Fibroblast of lung (primary cell): ENCODE measurements at places on chromosomes 12 and 14. TPM values are rescaled to one million over a fixed set of nuclear protein-coding genes. Genes with fewer than 3 reads are reported as not detected.

The PRR4 gene
- polyA plus RNA-seq: 0.93 and 1.7 TPM in 2 replicates

The PLXNC1 gene
- 3.8 and 15.1 TPM in 2 replicates for polyA plus RNA-seq

The KSR2 gene
- not detected in 2 replicates for polyA plus RNA-seq

GRCh38 chr14:69262516-69262915 lies 2.6 kb downstream of the GALNT16 start:
- peaks cover 26% of the 10 kb centered on the region for H3K4me1 ChIP-seq
- no peak overlapping the region for H3K4me3 ChIP-seq
- H3K36me3 ChIP-seq: no peaks in the 10 kb centered on the region
- peaks cover 3% of the 10 kb centered on the region for H3K27me3 ChIP-seq

DNA sequence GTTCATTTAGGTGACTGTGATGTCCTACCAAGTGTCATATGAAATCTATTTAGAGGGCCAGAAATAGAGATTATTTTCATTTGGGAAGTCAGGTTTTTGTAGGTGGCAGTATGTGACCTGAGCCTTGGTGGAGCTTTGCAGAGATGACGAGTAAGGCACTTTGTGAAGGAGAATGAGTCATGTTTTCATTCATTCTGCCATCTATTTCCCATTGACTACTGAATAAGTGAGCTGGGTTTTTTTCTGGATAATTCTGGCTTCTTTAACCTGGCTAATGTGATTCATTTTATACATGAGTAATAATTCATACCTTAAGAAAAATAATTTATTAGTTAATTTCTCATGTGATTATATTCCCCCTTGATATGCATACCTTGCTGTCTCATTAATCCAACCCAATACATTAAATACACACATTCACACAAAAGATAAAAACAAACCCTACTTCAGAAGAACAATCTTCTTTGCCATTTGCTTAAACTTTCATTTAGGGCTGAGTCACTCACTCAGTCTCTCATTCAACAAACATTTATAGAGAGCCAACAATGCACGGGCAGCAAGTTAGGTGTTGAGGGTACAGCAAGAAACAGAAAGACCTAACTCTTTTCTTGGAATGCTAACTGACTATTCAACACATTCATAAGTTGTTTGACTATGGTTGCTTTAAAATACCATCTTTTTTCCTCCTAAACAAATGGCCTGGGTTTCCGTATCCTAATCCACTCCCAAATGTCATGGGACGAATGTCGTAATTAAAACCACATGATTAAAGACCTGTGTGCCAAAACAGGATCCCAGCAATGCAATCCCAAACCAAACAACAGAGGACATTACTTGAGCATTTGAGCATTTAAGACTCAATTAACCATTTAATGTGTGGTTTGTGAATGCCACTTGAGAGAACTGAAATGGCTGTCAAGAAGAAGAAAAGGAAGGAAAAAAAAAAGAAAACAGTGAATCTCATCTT lies 78.0 kb downstream of the KITLG start:
- H3K27ac ChIP-seq: no peak overlapping the region
- H3K36me3 ChIP-seq: peaks cover 2% of the 10 kb centered on the region
- H3K4me1 ChIP-seq: peaks cover 2% of the 10 kb centered on the region
- no peak overlapping the region for H3K4me3 ChIP-seq
- no peaks in the 10 kb centered on the region for H3K27me3 ChIP-seq

DNA sequence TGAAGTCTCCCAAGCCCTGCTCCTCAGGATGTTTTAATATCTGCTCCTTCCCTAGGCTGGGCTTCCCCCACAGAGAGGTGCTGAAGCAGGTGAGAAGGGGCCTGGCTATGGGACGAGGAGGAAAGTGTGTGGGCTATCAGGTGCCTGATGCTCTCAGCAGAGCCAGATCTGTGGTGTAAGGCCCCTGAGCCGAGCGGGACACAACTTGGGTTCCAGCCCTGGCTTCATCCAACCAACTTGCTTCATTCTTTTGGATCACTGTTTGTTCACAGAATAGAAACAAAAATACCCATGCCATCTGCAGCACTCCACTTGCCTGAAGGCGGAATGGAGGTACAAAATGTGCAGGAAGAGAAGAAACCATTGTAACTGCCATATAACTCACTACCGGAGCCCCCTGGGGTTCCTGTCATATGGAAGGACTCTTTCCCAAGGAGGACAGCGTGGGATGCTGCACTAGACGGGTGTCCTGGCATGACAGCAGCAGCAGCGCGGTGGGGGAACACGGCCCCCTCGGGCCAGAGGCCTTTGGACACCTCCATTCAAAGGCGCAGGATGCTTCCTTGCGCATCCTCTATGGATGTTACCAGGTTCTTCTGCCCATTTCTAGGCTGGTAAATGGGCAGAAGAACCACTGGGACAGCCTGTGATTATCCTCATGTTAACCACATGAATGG lies 95.8 kb downstream of the CRACR2A start:
- H3K4me3 ChIP-seq: no peak overlapping the region
- H3K4me1 ChIP-seq: no peaks in the 10 kb centered on the region
- DNase-seq: no peak
- H3K27ac ChIP-seq: no peak overlapping the region
- H3K36me3 ChIP-seq: no peaks in the 10 kb centered on the region
- no peaks in the 10 kb centered on the region for H3K27me3 ChIP-seq

GRCh38 chr14:71336489-71337192 lies 429.4 kb downstream of the PCNX1 start:
- no peaks in the 10 kb centered on the region for H3K4me1 ChIP-seq
- no peak for DNase-seq
- H3K27ac ChIP-seq: no peak overlapping the region
- no peaks in the 10 kb centered on the region for H3K36me3 ChIP-seq
- no peaks in the 10 kb centered on the region for H3K27me3 ChIP-seq
- H3K4me3 ChIP-seq: no peak overlapping the region

- peaks cover 6% of the 10 kb centered on the region for H3K27me3 ChIP-seq
- H3K36me3 ChIP-seq: no peaks in the 10 kb centered on the region
- peak overlapping the region; percentile 48 for H3K27ac ChIP-seq
- peak overlapping the region; percentile 63 for H3K4me3 ChIP-seq
- peaks cover 4% of the 10 kb centered on the region for H3K4me1 ChIP-seq
- peak; percentile 36 for DNase-seq
These were observed 904 bp downstream of the CACNA1C start for GRCh38 chr12:2053691-2054090.

GRCh38 chr14:69741055-69741454 lies 25.9 kb upstream of the SRSF5 start:
- H3K27me3 ChIP-seq: peaks cover 5% of the 10 kb centered on the region
- no peak for DNase-seq
- no peak overlapping the region for H3K27ac ChIP-seq
- no peak overlapping the region for H3K4me3 ChIP-seq

GRCh38 chr12:122865268-122866231 lies 30.3 kb downstream of the HIP1R start:
- no peaks in the 10 kb centered on the region for H3K4me1 ChIP-seq
- H3K27me3 ChIP-seq: no peaks in the 10 kb centered on the region
- peaks cover 31% of the 10 kb centered on the region for H3K36me3 ChIP-seq
